ENCODE measurements at places on chromosomes 3 and 15. TPM values are rescaled to one million over a fixed set of nuclear protein-coding genes. Genes with fewer than 3 reads are reported as not detected.

TUBGCP5 gene
- 22.4 TPM for total RNA-seq

SAMD7 gene
- 1.9 TPM for total RNA-seq

KIF7 gene
- total RNA-seq: 8.2 TPM

CCK gene
- 12.8 TPM for total RNA-seq

BTD gene
- 29.9 TPM for total RNA-seq

DNA sequence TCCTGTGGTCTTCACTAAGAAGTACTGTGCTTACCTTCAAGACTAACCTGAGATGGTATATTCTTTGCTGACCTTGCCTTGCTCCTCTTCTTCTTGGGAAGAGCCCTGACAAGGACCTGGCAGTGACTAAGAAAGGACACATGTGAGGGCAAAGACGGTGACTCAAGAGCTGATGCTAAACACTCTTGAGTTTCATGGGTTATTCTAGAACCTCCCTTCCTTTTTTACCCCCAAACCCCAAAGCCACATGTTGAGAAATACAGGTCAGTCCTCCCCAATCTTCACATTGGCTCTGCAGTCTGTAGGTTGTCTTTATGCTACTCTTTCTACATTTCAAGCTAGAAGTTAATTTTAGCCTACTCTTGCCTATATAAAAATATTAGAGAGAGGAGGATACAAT is 200.6 kb downstream of the SEMA6D start:
- DNase-seq: no peak

Measured in umbilical cord (tissue), 2 donors.